NCI-H2029 treated with DMSO at 0.1 percent for 48 hours (cell line): ENCODE measurements at places on chromosomes 7 and 10.
A peak's percentile ranks its signal among the peaks of the same experiment; 100 is the strongest.

GRCh38 chr10:78899996-78900714, 168.6 kb upstream of the ZMIZ1 start:
- no peak for DNase-seq

GRCh38 chr7:80806663-80807062, 112.2 kb downstream of the SEMA3C start:
- DNase-seq: no peak

DNA sequence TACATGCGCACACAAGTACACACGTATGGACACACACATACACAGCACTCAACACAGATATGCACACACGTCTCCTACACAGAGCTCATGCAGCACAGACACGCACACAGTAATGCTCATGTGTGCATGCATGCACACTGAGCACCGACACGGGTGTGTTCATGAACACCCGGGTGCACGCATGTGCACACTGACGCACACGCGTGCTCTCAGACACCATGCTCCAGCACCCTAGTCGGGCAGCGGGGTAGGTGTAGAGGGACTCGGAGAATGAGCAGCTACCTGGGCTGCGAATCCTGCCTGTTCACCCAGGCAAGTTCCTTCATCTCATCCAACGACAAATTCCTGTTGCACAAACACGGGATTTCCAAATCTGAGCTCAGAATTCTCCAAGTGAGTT, 184.7 kb downstream of the MAD1L1 start:
- no peak for DNase-seq

GRCh38 chr10:21496343-21497176, 28.9 kb downstream of the SKIDA1 start:
- no peak for DNase-seq

DNA sequence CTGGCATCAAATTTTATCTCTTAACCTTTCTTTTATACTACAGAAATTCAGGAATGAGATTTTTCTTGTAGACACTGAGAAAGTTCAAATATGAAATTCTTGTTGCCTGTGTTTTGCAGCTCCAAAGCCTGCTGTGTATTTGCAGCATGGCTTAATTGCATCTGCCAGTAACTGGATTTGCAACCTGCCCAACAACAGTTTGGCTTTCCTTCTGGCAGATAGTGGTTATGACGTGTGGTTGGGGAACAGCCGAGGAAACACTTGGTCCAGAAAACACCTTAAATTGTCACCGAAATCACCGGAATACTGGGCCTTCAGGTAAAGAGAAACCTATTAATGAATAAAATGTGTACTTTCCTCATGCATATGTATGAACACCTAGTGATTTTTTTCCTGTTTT, 24.8 kb downstream of the LIPK start:
- no peak for DNase-seq

DNA sequence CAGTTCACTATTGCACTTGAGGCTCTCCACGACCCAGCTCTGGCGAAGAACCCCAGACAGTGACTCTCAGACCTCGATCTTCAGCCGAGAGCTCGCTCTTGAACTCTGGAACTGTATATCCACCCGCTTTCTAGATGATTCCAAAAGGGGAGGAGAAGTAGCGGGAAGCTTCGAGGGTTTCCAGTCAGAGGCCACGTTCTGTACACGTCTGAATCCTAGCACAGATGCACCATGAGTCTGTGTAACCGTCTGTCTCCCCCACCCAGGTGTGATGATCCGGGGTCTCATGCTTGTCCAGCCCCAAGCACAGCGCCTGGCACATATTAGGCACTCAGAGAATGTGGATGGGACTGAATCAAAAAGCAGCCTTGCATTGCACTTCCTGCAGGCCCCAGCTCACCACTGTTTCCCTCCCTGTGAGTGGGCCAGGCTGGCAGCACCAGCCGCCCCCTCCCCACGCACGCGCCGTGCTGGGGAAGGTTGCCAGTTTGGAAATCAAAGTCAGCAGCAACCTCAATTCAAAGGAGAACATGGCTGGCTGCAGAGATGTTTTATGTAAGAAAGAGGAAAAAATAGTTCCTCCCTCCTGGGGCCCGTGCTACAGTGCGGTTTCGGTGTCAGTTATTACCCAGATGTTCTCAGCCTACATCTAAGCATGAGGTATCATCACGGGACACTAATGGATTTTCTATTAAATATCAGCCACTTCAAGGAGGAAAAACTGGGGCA, 5.7 kb downstream of the GRID2IP start:
- no peak for DNase-seq

DNA sequence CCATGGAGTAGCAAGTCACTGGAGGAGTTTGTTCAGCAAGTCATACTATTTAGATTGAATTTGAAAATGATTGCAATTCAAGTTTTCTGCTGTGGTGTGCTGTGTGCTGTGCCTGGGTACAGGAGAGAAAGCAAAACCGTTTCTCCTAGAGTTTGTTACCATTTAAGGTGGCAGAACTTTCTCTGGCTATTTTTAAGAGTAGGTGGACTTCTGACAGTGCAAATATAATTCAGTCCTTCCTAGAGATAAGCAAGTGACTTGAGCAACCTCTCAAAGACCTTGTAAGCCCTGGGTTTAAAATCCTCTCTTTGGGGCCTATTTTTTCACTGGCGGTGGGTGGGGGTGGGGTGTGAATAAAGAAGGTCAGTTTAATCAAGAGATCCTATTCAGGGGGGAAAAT, 42.9 kb upstream of the FGL2 start:
- DNase-seq: no peak

DNA sequence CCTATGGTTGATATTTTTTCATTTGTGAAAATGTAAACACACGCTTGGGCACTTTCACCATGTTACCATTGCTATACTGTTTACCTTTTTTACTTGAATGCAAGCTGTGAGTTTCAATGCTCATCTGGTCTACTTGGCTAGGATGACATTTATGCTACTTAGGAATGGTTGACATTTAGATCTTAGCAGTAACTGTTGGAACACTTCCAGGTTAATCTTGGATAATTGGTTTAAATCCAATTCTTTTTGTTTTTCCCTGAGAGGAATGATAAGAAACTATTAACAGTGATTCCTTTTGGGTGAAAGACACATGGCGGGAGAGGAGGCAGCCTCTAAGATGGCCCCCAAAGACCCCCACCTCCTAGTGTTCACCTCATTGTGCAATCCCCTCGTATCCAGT, 51.4 kb upstream of the AMPH start:
- DNase-seq: peak; percentile 60

GRCh38 chr10:79239275-79239779, 107.9 kb upstream of the PPIF start:
- no peak for DNase-seq

DNA sequence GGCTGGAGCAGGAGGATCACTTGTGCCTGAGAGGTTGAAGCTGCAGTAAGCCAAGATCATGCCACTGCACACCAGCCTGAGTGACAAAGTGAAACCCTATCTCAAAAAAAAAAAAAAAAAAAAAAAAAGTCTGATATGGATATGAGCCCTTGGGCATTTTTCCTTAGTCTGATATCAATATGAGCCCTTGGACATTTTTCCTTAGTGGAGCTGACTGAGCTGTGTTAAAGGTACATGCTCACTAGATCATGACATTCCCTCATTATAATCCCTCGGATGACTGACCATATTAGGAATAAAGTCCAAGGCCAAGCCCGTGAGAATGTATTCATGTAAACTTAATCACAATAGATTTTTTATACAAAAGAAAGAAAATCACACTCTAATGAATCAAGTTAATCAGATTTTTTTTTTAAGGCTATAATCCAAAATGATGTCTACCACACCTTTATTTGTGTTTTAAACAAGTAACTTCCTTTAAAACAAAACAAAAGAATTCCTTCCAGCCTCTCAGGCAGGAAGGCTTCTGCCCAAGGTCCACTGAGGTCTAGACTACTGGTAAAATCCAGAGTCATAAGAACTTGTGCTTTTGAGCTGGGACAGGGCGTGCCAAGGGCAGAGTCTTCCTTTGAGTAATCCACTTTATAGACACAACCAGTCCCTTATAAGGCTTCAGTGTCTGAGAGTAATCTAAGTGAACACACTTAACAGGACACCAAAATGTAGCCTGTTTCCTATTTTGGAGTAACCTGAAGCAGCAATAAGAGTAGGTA, 5.5 kb downstream of the PPA1 start:
- no peak for DNase-seq

- DNase-seq: no peak
Measured at GRCh38 chr7:35754741-35755140, 46.1 kb upstream of the SEPTIN7 start.

DNA sequence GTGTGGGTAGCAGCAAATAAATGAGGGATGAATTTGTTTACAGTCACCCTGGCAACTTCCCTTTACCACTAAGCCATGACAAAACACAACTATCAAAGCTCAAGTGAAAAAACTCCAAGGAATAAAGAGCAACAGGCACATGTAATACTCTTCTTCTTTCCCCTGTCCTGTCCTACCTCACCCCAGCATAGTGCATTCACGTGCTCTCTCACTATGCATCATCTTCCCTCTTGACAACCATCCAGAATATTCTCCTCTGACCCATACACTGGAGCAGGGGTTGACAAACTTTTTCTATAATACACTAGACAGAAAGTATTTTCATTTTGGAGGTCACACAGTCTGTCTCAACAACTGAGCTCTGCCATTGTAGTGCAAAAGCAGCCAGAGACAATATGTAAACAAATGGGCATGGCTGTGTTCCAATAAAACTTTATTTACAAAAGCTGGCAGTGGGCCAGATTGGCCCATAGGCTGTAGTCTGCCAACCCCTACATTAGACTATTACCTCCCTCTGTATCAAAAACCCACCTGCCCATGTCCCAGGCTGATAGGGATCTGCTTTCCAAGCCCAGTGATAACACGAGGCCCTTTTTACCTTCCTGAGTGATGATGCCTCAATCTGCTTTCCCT, 354.5 kb downstream of the FGFR2 start:
- DNase-seq: no peak

GRCh38 chr10:10871352-10871751, 146.3 kb upstream of the CELF2 start:
- DNase-seq: no peak

- DNase-seq: no peak
Measured at GRCh38 chr10:119896937-119897770, 4.6 kb downstream of the SEC23IP start.

DNA sequence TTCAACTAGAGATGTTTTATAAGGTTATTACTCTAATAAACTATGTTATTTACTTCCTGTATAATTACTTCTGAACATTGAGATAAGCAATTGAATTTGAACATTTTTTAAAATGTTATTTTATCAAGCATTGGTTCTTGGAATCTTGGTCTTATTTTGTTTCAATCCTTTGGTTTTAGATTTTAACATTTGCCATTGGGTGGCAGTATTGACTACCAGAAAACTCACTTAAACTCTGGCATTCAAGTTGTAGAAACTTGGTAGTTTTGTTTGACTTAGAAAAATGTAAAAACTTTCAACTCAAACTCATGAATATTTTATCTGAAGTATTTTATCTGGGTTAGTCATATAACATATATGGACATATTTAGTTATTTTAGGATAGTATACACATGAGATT, 48.1 kb downstream of the ATRNL1 start:
- no peak for DNase-seq

GRCh38 chr7:55534262-55534915, 37.9 kb downstream of the VOPP1 start:
- DNase-seq: no peak

GRCh38 chr7:47421456-47421855, 160.5 kb downstream of the TNS3 start:
- no peak for DNase-seq

GRCh38 chr10:97204826-97205679, 19.3 kb upstream of the SLIT1 start:
- no peak for DNase-seq

- DNase-seq: no peak
Measured at GRCh38 chr10:43123361-43124093, 14.7 kb upstream of the CSGALNACT2 start.

DNA sequence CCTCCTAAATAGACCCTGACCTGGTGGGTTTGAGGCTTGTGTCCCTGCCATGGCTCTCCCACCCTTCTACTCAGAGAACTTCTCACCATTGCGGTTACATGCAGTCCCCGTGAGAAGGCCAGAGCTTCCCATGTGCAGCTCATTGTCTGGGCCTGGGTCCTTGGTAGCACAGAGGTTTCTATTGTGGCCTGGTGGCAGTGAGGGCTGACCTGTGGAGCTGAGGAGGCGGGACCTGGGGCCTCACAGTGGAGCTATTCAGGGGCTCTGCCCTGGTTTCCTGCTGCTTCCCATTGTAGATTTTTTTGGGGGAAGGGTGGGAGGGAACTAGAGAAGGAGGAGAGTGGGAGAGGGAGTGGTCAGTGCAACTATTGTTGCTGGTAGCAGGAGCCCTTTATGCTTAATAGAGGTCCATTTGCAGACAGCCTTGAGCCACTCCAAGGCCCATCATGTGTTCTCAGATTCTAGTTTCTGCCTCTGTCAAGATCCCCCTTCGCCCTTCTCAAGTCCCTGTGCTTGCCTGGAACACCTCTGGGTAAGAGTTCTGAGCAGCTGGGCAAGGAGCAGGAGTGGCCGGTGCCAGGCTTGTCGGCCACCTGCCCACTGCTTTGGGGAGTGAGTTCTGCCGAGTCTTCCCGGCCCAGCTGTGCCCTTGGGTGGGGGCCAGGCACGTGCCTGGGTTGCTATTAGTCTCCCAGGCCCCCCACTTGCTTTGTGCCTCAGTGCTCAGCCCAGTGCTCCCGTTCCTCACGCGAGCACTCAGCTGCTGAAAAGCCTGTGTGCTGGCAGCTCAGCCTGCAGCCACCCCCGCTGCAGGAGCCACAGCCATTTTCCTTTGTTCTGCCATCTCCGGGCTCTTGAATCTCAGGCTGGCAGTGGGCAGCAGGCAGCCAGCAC, 10.7 kb downstream of the TSPAN14 start:
- DNase-seq: no peak

- no peak for DNase-seq
Measured at GRCh38 chr10:23326544-23327307, 17.9 kb downstream of the C10orf67 start.

GRCh38 chr7:85995101-85995500, 648.6 kb upstream of the GRM3 start:
- no peak for DNase-seq

DNA sequence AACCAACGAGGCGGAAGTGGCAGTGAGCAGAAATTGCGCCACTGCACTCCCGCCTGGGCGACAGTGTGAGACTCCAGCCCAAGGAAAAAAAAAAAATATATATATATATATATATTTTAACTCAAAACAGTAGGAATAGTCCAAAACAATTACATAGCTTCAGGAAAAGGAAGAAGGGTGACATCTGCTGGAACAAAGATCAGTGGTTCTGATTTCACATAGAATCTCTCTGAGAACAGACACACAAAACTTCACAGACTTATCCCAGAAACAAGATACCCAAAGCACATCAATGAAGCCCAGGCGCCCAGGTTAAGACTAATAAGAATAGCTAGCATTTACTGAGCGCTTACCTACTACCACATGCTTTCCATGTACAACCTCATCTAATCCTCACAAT, 45.0 kb downstream of the DNMBP start:
- no peak for DNase-seq
